Thymus (tissue), 14 donors: ENCODE measurements at places on chromosomes 1 and 21. TPM values are rescaled to one million over a fixed set of nuclear protein-coding genes. Genes with fewer than 3 reads are reported as not detected.

NBL1 gene
- 21.7 TPM for total RNA-seq

DNA sequence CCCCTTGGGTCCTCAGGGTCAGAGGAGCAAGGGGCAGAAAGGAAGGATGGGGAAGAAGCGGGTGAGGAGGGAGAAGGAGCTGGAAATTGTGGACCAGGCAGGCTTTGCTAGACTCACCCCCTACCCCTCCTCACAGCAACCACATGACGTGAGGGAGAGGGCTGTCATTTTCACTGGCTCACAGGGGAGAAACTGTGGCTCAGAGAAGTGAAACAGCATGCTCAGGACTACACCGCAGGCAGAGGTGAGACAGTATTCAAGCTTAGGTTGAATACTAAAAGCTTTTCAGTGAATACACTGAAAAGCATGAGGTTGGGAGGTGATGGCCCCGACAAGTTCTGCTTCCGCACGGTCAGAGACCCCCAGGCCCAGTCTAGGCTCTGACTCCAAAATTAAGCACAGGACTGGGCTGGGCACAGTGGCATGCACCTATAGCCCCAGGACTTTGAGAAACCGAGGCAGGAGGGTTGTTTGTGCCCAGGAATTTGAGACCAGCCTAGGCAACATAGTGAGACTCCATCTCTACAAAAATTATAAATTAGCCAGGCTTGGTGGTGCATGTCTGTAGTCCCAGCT lies 1.2 kb upstream of the CLEC20A start:
- H3K36me3 ChIP-seq: no peaks in the 10 kb centered on the region
- DNase-seq: no peak
- no peak overlapping the region for H3K27ac ChIP-seq
- H3K4me1 ChIP-seq: no peaks in the 10 kb centered on the region
- H3K27me3 ChIP-seq: no peaks in the 10 kb centered on the region

SGIP1 gene
- 0.57 TPM for total RNA-seq

- H3K36me3 ChIP-seq: no peaks in the 10 kb centered on the region
- no peak overlapping the region for H3K27ac ChIP-seq
- H3K4me1 ChIP-seq: no peaks in the 10 kb centered on the region
- no peaks in the 10 kb centered on the region for H3K27me3 ChIP-seq
- H3K4me3 ChIP-seq: no peak overlapping the region
Measured at GRCh38 chr1:67880056-67880601, 46.9 kb upstream of the GNG12 start.

DNA sequence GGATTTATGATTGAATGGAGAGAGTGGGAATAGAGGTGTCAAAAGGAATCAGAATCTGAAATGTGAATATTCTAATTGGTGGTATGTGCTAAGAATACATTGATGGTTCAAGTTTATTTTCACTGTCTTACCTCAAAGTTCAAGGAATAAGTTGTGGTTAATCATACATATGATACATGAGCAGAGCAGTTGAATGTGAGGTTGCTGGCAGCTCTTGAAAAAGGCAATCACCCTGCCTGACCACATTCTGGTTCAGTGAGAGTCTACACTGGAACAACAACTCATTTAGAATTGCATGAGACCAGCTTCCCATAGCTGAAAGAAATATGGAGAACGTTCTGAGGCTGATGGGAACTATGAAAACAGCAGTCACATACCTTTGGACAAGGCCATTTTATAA lies 68.3 kb upstream of the ARHGAP29 start:
- H3K36me3 ChIP-seq: no peaks in the 10 kb centered on the region
- H3K27ac ChIP-seq: no peak overlapping the region
- no peak overlapping the region for H3K4me3 ChIP-seq
- no peak for DNase-seq
- H3K27me3 ChIP-seq: no peaks in the 10 kb centered on the region

- peaks cover 12% of the 10 kb centered on the region for H3K4me1 ChIP-seq
- H3K4me3 ChIP-seq: no peak overlapping the region
- peaks cover 100% of the 10 kb centered on the region for H3K27me3 ChIP-seq
- no peaks in the 10 kb centered on the region for H3K36me3 ChIP-seq
- H3K27ac ChIP-seq: no peak overlapping the region
Measured at GRCh38 chr1:156437037-156437867, 63.3 kb downstream of the MEF2D start.

C1QTNF12 gene
- 2.1 TPM for total RNA-seq

OLFML2B gene
- 4.3 TPM for total RNA-seq

CLEC20A gene
- total RNA-seq: 0.28 TPM
